Left ventricle myocardium superior (tissue), 1 donor: ENCODE measurements at places on chromosomes 1 and 21. TPM values are rescaled to one million over a fixed set of nuclear protein-coding genes. Genes with fewer than 3 reads are reported as not detected.

- DNase-seq: no peak
Measured at GRCh38 chr1:202998836-202999750, 8.1 kb upstream of the TMEM183A start.

Gene ESRRG
- 51.5 TPM for total RNA-seq

Gene FAM72A
- total RNA-seq: 1.5 TPM

DNA sequence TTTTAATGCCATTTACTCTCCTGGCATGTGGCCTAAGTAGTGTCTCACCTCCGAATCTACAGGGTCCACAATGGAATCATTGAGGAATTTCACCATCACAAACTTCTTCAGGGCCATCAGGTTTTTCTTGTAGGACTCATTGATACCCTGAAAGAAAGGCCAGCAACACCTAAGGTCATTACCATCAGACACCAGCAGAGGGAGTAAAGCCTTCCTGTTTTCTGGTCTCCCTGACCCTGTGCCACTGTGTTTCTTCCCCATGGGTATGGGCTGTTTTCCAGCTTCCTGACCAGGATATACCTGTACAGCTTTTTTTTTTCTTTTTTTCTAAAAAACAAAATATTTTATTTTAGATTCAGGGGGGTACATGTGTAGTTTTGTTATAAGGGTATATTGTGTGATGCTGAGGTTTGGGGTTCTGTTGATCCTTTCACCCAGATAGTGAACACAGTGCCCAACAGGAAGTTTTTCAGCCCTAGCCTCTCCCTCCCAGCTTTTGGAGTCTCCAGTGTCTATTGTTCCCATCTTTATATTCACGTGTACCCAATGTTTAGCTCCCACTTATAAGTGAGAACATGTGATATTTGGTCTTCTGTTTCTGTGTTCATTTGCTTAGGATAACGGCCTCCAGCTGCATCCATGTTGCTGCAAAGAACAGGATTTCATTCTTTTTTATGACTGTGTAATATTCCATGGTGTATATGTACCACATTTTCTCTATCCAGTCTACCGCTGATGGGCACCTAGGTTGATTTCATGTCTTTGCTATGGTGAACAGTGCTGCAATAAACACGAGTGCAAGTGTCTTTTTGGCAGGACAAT is 18.3 kb downstream of the PPT1 start:
- no peak for DNase-seq

DNA sequence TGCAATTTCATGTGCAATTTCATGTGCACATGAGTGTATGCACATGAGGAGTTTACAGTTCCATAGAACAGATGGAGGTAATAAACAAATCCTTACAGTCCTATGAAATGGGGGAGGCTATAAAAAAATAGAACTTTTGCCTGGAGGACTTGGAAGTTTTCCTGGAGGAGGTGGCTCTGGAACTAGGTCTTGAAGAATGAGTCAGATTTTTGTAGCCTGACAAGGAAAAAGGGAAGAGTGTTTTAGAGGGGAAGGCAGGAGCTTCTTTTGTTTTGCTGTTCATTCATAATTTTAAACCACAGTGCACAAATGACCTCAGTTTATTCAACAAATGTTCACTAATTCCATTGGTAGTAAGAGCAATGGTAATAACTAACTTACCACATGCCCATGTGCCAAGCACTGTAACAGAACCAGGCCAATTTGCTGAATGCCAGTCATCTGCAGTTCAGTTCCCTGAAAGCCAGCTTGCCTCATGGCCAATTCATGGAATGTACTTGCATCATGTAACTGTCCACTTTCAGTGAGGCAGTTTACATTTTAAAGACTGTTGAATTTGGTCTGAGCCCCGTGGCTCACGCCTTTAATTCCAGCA is 2.7 kb downstream of the DIO1 start:
- DNase-seq: no peak

Gene DEPDC1
- 0.45 TPM for total RNA-seq

Gene UAP1
- 30.7 TPM for total RNA-seq
